ENCODE measurements at places on chromosomes 13 and 19.
A peak's percentile ranks its signal among the peaks of the same experiment; 100 is the strongest.

- DNase-seq: no peak
Measured at GRCh38 chr19:54707962-54708361, 16.3 kb upstream of the KIR3DL3 start.

DNA sequence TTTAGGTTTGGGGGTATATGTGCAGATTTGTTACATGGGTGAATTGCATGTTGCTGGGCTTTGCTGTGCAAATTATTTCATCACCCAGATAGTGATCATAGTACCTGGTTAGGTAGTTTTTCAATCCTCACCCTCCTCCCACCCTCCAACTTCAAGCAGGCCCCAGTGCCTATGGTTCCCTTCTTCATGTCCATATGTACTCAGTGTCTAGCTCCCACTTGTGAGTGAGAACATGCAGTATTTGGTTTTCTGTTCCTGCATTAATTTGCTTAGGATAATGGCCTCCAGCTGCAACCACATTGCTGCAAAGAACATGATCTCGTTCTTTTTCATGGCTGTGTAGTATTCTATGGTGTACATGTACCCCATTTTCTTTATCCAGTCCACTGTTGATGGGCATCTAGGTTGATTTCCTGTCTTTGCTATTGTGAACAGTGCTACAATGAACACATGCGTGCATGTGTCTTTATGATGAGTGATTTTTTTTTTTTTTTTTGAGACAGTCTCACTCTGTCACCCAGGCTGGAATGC lies 42.9 kb upstream of the POMP start:
- no peak for DNase-seq

DNA sequence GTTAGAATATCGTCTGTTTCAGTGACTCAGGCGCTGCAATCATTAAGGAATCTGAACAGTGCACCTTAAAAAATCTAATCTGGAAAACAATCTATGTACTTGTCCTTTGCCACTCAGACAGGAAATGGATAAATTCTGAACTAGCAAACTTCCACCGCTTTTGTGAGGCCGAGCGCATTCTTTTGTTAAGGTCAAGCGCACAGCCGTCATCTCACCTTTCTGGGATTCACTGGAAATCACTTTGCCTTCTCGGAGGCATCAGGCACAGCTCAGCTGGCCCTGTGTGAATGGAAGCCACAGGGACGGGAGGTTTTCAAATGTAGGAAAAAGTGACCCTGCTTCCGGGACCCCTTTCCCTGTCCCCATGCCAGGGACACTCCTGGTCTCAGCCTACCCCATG lies 28.2 kb upstream of the SPACA7 start:
- no peak for DNase-seq

DNA sequence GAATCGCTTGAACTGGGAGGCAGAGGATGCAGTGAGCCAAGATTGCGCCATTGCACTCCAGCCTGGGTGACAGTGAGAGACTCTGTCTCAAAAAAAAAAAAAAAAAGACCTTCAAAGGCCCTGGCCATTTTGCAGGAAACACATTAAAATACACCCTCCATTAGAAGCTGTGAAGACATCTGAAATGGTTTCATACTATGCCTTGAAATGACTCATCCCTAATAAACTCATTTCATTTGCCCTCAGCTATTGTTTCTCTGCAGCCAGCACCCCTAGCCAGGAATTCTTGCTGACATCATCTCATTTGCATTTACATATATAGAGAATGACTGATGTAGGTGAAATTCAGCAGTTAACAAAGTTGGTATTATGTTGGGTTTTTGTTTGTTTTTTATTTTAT lies 8.7 kb downstream of the EML2 start:
- DNase-seq: peak; percentile 97

- peak; percentile 52 for DNase-seq
Measured at GRCh38 chr13:111153977-111154332, 38.8 kb downstream of the ARHGEF7 start.

GRCh38 chr13:107846642-107847041 lies 368.7 kb downstream of the LIG4 start:
- DNase-seq: no peak

DNA sequence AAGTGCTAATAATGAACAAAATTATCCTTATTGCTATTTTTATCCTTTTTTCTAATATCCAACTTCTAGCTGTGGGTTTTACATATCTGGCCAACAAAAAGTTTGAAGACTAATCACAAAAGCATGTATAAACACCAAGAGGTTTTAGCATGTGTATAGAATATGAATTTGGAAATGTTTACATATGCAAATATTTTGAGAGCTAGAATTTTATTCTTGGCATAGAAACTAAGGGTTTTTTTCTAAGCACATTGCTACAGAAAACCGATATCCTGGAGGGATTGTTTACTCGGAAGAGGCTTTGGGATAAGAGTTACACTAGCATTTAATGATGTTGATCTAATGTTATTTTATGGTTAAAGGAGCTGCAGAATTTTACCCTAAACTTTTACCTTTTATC lies 392.1 kb downstream of the EFNB2 start:
- DNase-seq: peak; percentile 74

DNA sequence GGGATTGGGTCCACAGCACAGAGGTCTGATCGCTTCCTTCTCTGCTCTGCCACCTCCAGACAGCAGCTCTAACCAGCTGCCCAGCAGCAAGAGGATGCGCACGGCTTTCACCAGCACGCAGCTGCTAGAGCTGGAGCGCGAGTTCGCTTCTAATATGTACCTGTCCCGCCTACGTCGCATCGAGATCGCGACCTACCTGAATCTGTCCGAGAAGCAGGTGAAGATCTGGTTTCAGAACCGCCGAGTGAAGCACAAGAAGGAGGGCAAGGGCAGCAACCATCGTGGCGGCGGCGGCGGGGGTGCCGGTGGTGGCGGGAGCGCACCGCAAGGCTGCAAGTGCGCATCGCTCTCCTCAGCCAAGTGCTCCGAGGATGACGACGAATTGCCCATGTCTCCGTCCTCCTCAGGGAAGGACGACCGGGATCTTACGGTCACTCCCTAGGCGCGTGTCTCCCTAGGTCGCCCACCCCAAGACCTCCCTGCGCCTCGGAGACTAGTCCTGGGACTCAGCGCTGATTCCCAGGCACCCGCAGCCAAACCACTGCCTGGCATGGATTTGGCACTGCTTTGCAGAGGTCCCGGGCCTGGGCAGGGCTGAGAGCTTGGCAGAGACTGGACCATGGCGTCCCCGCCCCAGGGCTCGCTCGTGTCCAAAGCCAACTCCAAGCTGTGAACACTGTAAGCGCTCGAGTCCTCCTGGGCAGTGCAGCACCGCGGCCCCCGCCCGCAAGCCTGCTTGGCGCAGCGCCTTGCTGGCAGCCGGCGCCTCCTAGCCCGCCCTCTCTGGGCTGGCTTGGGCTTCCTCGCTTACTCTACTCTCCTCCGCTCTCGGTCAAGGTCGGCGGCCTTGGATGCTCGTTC lies 1.5 kb downstream of the GSX1 start:
- DNase-seq: no peak

- no peak for DNase-seq
Measured at GRCh38 chr19:2804156-2805004, 15.3 kb upstream of the ZNF554 start.

GRCh38 chr13:34749046-34749445 lies 193.0 kb upstream of the NBEA start:
- no peak for DNase-seq

DNA sequence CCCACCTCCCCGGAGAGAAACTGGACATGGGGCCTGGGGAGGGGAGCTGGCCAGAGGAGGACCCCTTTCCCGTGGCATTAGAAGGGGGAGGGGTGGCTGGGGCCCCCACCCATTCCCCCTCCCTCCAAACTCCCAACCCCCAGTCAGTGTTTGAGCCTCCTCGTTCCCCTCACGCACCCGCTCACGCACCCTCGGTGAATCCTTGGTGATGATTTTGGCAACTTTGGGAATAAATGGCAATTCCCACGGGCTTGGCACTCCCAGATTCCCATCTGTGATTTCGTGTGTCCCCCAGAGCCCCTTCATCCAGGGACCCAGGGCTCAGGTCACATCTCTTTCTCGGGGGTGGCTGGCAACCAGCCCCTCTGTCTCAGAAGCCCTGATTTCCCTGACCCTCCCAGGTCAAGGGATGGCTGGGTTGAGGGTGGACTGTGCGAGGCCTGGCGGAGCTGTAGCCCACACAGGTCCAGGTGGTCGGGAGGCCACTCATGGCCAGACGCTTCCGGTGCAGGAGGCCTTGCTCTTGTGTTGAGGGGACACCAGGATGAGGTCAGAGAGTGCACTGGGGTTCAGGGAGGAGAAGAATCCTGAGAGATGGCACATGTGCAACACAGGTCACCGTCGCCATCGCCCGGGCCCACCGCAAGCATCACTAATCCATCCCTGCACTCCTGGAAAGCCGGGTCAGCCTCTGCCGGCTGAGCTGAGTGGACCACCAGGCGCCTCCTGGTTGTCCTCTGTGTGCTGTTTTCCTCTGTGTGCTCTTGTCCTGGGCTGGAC lies 20.7 kb downstream of the EPN1 start:
- DNase-seq: no peak

- DNase-seq: no peak
Measured at GRCh38 chr13:86933676-86934075, 737.5 kb upstream of the SLITRK5 start.

- peak; percentile 14 for DNase-seq
Measured at GRCh38 chr19:4705413-4706131, 18.1 kb downstream of the DPP9 start.

- no peak for DNase-seq
Measured at GRCh38 chr19:41535029-41535622, 40.8 kb upstream of the CEACAM21 start.

GRCh38 chr13:74324338-74324737 lies 190.1 kb upstream of the KLF12 start:
- no peak for DNase-seq

DNA sequence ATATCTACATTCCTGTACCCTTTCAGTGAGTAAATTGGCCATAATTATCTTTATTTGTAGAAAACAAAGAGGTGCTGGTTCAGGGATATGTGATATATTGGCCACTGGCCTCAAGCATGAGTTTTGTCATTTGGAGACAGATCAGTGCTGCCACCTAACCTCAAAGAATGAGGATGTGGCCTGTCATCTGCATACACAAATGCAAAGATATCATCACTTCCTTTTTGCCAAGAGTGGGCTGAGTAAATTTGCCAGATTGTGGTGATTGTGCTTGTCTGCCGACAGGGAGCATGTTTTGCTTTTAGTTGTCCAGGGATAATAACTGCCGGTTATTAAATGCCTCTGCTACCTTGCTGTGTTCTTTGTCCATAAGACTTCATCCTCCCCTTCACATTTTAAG lies 44.2 kb downstream of the WASF3 start:
- DNase-seq: peak; percentile 65

DNA sequence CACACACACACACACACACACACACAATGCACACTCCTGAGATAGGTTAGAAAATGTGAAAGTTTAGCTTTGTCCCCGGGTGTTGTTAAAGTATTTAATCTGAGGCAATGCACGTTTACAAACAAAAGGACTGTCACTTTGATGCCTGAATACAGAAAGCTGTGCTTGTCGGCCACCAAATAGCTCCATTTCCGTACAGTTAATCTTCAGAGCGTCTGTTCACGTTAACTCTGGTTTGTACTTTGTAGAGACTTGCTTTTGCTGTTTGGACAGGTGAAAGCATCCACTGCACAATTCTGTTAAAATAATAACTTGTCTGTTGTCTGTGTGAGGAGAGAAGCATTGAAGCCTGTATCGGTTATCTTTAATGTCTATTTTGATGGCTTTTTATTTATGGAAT lies 267.8 kb downstream of the FGF9 start:
- no peak for DNase-seq
